G401 (cell line): ENCODE measurements at places on chromosomes 5 and 9. TPM values are rescaled to one million over a fixed set of nuclear protein-coding genes. Genes with fewer than 3 reads are reported as not detected.

DNA sequence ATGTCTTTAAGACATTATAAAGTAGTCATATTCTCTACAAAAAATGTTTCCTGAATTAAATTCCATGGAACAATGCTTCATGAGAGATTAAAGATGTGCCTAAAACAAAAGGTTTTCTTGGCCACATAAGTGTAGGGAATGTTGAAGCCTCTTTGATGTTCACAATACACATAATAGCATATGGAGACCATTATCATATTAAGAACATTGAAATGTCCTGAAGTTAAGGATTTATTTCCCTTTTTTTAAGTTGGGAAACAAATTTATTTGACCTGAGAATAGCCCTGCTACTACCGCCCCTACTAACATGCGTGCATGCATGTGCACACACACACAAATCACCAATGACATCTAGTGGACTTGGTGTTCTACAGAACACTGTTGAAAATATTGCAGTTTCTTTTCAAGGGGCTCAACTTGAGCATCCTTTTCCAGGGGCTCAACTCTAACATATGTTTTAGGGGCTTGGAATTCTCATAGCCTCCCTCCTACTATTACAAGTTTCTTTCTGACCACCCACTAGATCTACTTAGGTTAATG lies 124.9 kb upstream of the C6 start:
- no peak for DNase-seq

GRCh38 chr9:75892216-75892911 lies 1.9 kb downstream of the PCSK5 start:
- DNase-seq = peak; percentile 12

DNA sequence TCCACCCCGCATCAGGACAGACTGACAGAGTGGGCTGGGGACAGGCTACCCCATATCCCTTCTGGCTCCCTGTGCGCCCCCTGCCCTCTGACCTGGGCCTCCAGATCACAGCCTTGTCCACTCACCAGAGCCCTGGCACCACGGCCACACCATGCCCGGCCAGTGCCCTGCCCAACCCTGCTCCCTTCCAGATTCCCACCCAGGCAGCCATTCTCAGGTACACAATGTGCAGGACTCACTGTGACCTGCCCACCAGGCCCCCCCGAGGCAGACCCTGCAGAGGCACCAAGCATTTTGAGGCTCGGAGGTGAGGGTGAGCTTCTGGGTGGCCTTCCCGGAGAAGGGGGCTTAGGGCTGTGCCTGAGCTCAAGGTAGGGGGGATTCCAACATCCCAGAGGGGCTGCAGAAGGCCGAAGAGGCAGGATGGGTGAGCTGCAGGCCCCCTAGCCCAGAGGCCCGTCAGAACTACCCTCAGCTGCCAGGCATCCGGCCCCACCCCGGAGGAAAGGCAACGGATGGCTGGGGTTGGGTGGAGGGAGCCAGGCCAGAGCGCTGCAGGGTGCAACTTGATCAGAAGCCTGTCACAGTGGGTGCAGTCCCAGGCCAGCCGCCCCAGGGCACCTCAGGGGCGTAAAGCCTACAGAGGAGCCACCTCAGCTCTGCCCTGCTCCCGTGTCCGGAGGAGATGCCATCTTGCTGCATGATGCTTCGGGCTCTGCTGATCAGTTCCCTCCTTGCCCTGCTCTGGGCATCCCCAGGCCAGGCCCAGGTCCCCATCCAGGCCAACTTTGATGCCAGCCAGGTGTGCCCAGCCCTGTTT lies at the start of gene LCNL1:
TSS of gene LCNL1 (plus strand) at position 762 of the 820 bp plus-strand sequence. CDS start 594 bp downstream, outside the sequence.
- DNase-seq = no peak

DNA sequence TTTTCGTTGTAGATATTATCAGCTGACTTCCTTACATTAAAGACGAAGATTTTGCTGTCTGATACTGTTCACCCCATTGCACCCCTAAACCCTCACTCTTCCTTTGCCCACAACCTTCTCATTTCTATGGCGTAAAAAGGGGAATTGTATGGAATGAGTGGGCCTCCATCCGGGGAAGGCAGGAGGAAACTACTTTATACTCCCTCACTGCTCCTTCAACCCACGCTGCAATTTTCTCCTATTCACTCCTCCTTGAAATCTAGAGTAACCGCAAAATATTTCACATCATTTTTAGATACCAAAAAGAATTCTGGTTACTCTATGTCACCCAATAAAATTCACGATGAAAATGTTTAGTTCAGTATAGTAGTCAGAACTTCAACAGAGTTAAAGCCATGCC lies 330.8 kb downstream of the DIRAS2 start:
- no peak for DNase-seq

DNA sequence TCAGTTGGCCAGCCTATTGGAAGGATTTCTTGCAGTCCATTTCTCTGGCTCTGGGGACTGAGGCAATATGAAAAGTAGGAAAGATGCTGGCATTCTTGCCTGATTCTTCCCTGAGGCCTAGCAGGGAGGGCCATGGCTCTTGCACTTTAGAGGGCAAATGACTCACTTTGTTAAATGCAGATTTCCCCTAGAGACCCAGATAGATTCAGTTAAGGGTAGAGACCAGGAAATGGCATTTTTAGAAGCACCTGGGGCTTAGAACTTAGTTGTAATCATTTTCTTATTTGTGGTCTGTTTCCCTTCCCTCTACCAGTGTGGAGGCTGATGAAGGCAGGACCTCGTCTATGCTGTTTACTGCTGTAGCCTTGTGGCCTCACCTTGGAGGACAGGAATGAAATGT lies 112.8 kb upstream of the NR3C1 start:
- DNase-seq = no peak

DNA sequence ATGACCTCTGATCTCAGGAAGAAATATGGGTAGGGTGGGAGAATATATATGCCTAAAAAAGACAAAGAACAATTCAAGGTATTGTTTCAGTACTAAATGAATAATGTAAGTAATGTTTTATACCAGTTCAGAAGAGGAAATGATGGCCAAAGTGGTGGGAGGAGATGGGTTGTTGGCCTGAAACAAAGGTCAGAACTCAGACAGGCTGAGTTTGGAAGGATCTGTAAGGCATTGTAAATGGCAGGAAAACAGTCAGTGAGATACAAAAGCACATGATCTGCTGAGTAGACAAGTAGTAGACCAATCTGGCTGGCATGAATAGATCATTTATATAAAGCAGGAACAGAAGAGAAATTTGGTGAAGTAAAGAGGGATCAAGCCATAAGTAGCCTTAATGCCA lies 175.8 kb upstream of the PLCXD3 start:
- no peak for DNase-seq

- no peak for DNase-seq
These were observed 64.6 kb downstream of the TSPAN17 start for GRCh38 chr5:176711883-176712282.

DNA sequence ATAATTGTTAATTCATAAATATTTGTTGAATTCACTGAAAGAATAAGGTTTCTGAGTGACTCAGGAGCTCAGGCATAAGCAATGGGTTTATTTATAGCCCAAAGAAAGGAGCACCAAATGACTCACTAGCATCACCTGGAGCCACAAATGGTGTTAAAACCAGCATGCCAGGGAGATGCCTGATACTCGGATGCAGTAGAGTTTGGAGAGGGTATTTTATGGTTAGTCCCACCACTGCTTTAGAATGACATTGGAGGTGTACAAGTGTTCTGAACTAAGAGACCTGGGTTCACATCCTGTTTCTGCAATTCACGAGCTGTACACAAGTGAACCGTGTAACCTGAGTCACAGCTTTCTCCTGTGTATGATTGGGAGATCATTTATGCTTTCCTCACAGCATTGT lies 25.2 kb downstream of the CCL28 start:
- DNase-seq = no peak

GRCh38 chr9:81517954-81518353 lies 171.4 kb downstream of the TLE1 start:
- DNase-seq = no peak

DNA sequence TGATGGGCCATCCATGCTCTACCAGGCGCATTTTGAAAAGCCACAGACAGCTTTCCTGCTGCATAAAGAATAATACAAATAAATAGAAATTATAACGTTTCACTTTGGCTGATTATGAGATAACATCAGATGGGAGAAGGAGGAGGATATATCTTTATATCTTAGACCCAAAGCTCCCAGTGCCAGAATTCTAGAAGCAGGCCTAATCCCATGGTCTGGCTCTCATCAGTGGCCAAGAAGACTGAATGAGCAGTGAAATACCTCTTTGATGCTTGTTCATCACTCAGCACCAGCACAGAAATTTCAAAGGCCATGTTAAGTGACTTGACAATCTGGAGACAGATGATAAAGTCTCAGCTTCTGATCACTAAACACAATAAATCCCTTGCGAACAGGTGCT lies 107.6 kb downstream of the PPP2R2B start:
- DNase-seq = no peak

DNA sequence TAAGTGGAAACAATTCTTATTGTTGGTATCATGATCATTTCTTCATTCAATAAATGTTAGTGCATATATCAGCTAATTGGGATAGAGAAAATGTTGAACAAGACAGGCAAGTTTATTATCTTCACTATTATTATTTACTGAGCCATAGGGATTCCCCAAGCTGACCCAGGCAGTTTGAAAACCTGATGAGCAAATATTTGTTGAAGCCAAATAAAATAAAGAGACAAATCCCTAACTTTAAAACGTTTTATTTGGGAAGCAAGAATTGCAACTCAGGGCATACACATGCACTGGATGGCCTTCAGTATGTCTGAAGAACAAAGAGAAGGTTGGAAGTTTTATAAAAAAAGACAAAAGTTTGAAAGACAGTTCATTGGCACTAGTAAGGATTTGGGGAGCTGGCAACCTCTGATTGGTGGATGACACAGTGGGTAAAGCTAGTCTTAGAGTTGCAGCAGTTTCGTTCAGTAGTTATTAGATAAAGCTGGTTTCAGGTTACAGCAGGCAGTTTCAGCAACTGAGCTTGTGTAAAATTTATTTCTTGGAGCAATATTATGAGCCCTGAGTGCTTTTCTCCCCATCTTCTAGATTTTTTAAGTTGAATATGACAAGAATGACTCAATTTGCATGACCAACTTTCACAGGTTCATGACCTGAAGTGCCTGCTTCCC lies 44.7 kb upstream of the PRLR start:
- DNase-seq = no peak

DNA sequence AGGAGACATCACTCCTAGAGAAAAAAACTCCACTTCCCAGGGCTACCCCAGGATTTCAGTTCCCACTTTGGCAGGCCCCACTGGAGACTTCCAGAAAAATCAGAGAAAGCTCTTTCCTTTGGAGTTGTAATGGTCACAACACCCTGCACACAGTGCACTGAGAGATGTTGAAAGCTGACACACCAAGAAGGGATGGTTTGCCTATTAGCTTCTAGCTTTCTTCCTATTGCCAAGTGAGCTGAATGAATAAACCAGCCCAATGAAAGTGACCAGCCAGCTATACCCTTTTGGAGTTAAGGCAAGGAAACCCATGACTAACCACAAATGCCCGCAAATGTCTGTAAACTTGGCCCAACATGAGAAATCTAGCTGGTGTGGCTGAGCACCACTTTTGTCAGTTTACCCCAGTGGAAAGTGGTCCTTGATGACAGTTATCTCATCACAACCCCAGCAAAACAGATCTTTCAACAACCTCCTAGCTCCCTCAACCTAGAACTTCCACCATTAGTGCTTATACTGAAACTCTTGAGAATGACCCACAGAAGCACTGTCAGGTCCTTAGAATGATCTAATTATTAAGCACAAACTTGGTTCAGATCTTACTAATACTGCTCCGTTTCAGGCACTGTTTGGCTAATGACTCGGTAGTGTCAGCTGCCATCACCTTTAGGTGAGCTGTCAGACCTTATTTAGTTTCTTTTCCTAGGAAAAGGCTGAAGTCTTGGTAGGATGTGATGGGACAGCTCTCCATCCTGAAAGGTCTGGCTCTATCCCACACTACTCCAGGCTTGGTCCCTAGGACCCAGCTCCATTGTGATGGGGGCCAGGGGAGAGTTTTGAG lies 11.2 kb downstream of the IRF1 start:
- DNase-seq = no peak

DNA sequence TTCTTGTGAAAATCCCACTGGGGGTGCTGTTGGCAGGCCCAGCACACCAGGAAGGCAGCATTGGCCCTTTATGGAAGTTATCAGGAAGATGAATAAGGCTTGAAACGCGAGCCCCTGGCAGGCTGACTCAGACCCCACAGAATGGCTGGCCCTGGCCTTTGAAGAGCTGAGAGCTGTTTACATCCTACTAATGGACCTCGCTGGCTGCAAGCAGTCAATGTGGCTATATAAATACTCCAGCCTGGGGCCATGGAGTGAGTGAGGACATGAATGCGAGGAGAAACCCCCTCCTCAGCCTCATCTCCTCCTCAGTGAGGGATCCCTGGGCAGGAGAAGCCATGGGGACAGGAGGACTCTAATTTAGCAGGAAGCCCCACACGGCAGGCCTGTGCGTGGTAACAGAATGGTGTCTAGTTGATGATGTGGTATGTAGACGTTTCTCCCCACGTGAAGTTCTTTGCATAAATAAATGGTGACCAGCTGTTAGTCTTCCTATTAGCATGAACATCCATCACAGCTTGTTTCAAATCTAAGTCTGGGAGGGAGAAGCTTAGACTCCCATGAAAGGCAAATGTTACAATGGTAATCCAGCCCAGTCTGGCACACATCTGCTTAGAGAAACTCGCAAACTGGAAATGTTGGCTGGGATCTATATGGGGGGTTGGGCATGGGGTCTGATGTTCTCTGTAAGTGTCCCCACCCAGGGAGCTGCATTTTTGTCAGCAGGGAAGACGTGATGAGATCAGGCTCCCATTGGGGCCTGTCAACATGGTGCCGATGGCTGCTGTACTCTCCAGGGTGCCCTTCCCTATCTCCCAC lies 175.1 kb upstream of the PITX1 start:
- DNase-seq = no peak

GRCh38 chr9:120742951-120743416 lies 28.7 kb upstream of the MEGF9 start:
- peak; percentile 20 for DNase-seq

DNA sequence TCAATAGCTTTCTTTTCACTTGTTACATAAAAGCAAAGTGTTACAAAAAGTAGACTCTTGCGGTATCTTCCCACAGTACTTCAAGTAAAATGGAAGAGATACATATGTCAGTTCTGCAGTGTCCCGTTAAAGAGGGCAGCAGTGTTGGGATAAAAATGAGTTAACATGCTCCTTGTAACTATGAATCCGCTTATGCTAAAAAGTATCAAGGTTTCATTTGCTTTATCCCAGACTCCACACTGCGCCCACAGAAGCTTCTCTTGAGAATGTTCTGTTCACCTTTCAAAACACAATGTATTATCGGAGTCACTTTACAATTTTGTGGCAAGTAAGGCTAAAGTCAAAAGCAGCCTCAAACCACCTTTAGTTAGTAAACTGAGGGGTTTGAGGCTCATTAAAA lies 790 bp downstream of the PTAR1 start:
- DNase-seq = peak; percentile 66

The PRRT1B gene
- total RNA-seq = not detected in 2 replicates

The PLPP7 gene
- 6.4 and 8.2 TPM in 2 replicates for total RNA-seq

The GARIN3 gene
- not detected in 2 replicates for total RNA-seq

The IQGAP2 gene
- total RNA-seq = 77.4 and 83.2 TPM in 2 replicates

The GHR gene
- not detected in 2 replicates for total RNA-seq

The MRNIP gene
- total RNA-seq = 22.0 and 38.5 TPM in 2 replicates

The CRB2 gene
- 18.2 and 18.7 TPM in 2 replicates for total RNA-seq

The TOR2A gene
- total RNA-seq = 17.9 and 25.0 TPM in 2 replicates

The ITK gene
- not detected in 2 replicates for total RNA-seq
